ENCODE measurements at places on chromosomes 12 and 14.
A peak's percentile ranks its signal among the peaks of the same experiment; 100 is the strongest.

DNA sequence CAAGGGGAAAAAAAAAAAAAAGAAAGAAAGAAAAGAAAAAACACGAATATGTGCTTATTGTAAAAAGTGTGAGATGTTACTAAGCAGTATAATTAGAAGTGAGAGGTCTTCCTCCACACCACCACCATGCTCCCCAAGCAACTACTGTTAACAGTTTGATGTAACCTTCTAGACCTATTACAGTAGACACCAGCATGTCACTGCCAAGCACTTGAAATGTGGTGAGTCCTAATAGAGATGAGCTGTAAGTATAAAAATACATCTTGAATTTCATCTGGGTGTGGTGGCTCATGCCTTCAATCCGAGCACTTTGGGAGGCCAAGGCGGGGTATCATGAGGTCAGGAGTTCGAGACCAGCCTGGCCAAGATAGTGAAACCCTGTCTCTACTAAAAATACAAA is 8.1 kb upstream of the SNRNP35 start:
- no peak for DNase-seq

DNA sequence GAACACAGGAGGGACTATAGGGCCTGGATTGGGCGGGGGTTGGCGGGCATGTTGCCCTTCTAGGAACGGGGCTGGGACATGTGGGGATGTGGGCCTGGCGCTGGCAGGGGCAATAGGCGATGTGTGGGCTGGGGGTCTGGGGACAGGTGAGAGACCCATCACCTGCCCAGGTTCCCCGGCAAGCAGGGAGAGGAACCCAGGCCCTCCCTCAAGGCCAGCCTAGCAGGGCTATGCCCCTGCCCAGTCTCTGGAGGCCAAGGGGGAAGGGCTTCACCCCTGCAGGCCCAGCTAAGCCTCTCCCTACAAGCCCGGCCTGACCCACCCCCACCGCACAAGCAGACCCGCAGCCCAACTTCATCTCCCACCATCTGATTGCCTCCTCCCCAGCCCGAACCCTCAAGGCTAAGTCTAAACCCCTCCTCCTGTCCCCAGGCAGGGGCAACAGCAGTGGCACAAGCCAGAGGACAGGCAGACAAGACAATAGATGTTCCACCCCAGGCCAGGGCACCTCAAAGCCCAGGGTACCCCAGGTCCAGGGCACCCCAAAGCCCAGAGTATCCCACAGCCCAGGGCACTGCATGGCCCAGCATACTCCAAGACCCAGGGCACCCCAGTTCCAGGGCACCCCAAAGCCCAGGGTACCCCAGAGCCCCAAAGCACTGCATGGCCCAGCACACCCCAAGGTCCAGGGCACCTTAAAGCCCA is 6.5 kb downstream of the JAG2 start:
- no peak for DNase-seq

DNA sequence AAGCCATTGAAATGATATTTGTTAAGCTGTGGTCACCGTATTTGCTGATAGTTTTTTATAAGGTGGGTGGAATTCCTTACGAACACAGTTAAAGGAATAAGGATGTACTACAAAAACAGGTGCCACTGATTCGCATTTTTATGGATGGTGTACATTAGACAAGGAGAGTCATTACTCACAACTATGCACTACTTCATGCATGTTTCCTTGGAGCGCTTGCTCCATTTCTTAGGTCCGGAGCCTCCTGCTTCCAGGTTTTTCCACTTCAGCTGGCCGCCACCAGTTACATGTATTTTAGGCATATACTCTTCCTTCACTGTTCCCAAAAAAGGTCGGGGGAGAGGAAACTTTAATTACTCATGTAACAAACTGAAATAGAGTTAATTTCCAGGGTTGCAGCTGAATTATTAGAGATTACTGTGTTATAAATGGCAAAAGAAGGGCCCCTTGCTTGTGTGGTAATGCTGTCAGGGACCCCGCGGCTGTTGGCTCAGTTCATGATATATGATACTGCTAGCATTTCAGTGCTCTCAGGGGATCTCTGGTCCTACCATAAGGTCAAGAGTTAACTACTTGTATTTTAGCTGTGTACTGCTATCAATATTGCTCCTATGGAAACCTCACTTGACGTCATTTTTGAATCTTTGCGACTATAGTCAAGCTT is 454.7 kb downstream of the NPAS3 start:
- DNase-seq = no peak

GRCh38 chr14:81412779-81413178 is 12.7 kb upstream of the STON2 start:
- DNase-seq = no peak

GRCh38 chr12:5485454-5485853 is 53.5 kb downstream of the NTF3 start:
- no peak for DNase-seq

- no peak for DNase-seq
Observed at GRCh38 chr12:93319523-93320050, 58.1 kb upstream of the NUDT4 start.

GRCh38 chr12:53709671-53710070 is 17.6 kb downstream of the CALCOCO1 start:
- DNase-seq = no peak

GRCh38 chr14:63938198-63939005 is 85.6 kb downstream of the SYNE2 start:
- DNase-seq = no peak

DNA sequence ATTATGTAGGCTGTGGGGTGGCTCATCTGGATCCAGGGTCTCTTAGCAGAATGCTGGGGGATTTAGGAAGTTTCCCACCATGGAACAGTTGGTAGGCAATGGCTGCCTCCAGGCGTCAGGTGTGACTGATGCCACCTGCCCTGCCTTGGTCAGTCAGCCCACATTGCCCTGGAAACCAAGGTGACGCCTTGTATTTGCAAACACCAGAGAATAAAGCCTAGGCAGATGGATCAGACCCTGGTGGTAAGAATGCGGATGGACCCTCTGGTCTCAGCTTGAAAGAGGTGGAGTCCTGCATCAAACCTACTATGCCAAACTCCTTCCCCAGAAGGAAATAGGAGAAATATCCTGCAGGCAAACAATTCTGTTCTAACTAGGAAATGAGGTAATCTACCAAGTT is 38.2 kb downstream of the NCKAP5L start:
- no peak for DNase-seq

DNA sequence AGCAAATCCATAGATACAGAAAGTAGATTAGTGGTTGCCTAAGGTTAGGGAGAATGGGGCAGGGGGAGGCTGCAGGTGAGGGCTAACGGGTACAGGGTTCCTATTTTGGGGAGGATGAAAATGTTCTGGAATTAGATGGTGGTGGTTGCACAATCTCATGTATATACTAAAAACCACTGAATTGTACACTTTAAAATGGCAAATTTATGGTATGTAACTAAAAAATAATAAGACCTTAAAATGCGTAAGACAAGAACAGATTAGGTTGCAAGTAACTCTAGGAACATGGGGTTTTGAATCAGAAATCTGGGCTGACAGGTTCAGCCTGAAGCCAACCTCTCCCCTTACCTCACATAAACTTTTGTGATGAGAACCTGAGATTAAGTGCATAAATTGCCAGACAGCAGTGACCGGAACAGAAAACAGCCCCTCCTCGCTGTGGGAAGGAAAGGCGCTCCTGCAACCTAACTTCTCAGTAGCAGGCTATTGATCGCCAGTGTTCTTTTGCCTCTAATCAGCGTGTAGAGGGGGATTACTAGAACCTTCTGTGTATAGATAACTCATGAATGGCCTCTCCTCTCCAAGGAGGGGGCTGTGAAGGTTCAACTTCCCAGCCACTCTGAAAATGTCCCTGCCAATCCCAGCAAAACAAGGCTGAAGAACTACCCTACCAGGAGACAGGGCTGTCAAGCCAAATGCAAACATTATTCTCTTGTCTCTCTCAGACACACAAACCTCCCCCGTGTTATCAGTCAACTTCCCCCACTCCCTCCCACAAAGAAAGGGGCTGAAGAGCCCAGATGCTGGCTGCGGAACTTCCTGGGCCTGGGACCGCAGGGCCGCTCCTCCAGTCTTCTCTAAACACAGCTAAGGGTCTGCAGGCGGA is 1.9 kb downstream of the SSH1 start:
- no peak for DNase-seq

GRCh38 chr14:23237772-23238594 is at the start of gene RNF212B:
RNF212B (plus strand) TSS chr14:23237936; CDS start chr14:23240346, 2,410 bp downstream.
- DNase-seq = peak; percentile 68

DNA sequence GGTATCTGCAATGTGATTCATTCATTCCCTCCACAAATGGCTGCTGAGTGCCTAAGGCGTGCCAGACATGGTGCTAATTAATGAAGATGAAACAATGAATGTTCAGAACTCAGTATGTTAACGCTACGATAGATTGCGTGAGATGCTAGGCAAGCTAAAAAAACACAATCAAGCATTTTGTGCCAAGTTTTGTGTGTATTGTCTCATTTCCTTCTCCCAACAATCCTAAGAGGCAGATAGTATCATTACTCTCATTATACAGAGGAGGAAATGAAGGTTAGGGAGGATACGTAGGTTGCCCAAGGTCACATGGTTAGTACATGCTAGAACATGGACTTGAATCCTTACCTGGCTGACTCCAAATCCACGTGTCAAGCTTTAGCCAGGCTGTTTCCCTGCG is 264.4 kb downstream of the EFCAB11 start:
- no peak for DNase-seq

DNA sequence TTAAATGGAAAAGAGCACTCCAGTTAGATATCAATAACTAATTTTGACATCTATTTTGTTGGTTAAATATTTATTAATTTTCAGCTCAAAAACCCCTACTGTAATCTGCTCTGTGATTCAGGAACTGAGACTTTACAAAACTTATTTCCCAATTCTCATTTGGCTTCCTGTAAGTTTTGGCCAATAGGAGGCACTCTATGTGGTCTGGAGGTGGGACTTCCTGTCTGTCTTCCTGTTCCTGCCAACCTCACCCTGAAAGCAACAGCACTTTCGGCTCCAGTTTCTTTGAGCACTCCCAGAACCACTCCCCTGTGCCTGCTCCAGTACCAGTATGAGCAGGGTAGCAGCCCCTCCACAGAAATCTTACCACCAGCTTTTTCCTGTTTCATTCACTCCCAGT is 1027.0 kb downstream of the VRK1 start:
- DNase-seq = no peak

GRCh38 chr14:94677747-94678146 is 65.6 kb downstream of the SERPINA3 start:
- DNase-seq = no peak
